Stimulated activated CD4-positive, alpha-beta T cell treated with anti-CD3 and anti-CD28 coated beads, Interleukin-1b, Interleukin-23, amount 100 ng/mL, for 48 hours (primary cell): ENCODE measurements at places on chromosomes 5 and 9.

GRCh38 chr9:20353524-20353923 is 268.8 kb downstream of the MLLT3 start:
- DNase-seq = no peak

- no peak for DNase-seq
Observed at GRCh38 chr5:33807771-33808170, 84.0 kb downstream of the ADAMTS12 start.

GRCh38 chr5:80141681-80142080 is 106.5 kb downstream of the THBS4 start:
- DNase-seq = no peak

GRCh38 chr5:140690376-140690932 is 716 bp downstream of the HARS1 start:
- no peak for DNase-seq
